CD4-positive, alpha-beta T cell treated with Interleukin-2 at 100 ng/mL for 4 hours (primary cell): ENCODE measurements at places on chromosomes 12 and 14.
A peak's percentile ranks its signal among the peaks of the same experiment; 100 is the strongest.

DNA sequence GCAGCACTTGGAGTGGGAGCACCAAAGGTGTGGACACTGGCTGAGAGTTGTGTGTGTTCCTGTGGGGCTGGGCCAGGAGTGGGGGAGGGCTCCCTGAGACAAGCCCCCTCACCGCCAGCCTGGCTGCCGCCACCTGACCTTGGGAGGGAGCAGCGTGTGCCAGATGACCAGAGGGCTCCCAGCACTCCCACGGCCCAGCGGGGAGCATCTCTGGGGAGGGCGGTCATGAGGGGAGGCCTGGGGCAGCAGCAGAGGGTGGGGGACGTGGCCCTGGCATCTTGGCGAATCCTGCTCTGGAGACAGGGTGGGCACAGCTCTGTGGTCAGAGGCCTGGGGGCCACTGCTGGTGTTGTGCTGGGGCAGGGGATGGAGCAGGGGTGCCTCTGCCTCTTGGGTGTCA lies 10.7 kb downstream of the CEP170B start:
- no peak for DNase-seq

GRCh38 chr12:64387197-64387816 lies 3.3 kb downstream of the C12orf56 start:
- no peak for DNase-seq

DNA sequence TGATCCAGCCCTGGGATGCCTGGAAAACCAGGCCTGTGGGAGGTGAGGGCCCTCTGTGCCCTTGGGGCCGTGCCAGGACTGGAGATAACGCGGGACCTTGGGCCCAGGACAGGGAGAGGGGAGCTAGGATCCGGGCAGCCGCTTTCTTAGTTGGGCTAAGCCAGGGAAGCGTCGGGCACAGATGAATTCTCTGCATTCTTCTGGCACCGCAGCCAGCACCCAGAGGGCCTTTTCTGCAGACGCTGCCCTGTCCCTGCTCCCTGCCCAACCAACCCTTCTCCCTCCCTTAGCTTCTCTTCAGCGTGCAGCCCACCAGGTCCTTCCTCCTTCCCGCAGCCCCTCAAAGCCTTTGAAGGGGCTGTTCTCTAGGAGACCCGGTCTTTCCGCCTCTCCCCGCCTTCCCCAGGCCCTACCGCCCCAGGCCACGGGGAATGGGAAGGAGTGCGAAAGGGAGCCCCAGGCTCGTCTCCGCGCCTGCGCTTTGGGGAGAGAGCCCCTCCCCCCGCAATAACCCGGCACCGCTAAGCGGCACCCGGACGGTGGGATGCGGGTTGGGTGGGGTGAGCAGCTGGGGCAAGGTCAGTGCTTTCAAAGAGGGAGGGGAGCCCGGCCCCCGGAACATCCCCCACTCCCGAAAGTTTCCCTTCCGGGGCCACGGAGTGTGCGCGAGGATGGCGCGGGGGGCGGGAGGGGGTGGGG lies 663 bp downstream of the NCKAP5L start:
- DNase-seq = peak; percentile 24

DNA sequence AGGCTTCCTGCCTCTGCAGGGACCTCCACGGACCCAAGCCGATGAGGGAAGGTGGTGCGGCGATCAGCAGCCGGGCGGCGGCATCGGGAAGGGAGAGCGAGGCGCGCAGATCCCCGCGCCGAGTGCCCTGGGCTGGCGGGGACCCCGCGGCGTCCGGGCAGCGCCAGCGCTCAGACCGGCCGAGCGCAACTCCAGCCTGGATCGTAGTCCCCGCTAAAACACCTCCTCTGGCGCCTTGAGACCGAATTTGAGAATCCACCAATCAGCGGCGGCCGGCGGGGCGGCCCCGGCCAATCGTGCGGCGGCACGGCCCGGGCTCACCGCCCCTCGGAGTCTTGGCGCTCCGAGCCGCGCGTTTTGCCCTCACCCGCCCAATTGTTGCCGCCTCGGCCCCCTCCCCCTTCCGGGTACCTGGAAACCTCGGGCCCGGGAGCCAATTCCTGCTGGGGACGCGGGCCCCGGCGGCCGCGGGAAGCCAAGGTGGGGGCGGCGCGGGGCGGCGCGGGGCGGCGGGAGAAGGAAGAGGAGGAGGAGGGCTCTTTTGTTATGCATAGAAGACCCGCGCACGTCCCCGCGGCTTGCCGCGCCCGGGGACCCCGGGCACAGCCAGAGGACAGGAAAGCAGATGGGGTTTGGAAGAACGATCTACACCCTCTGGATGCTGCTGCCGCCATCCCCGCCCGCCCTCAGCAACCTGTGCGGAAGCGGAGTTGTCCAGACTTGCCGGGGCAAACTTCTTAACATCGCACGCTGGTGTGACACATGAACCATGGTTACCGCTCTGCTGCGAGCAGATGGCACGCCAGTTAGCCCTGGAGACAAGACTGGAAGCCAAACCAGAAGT lies at the start of gene E2F7:
E2F7 (minus strand) TSS at position 209 of the 844 bp plus-strand sequence. CDS start 934 bp downstream, outside the sequence.
- DNase-seq = peak; percentile 87

DNA sequence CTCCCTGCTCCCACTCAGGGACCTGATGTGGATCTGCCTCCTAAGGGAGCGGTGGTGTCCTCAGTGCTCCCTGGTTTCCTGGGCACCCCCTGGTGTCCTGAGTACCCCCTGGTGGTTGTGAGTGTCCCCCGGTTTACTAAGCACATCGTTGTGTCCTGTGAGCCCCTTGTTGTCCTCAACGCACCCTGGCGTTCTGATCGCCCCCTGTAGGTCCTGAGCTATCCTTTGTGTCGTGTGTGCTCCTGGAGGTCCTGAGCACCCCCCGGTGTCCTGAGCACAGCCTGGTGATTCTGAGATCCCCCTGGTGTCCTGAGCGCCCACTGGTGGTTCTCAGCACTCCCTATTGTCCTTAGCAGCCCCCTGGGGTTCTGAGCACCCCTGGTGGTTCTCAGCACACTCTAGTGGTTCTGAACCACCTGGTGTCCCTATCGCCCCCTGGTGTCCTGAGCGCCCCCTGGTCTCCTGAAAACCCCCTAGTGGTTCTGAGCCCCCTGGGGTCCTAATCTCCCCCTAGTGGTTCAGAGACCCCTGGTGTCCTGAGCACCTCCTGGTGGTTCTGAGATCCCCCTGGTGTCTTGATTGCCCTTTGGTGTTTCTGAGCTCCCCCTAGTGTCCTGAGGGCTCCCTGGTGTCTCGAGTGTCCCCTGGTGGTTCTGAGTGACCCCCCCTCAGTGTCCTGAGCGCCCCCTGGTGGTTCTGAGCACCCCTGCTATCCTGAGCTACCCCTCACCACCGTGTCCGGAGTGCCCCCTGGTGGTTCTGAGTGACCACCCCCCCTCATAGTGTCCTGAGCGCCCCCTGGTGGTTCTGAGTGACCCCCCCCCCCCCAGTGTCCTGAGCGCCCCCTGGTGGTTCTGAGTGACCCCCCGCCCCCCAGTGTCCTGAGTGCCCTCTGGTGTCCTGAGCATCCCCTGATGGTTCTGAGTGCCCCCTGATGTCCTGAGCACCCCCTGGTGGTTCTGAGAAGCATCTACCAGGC lies 615.1 kb downstream of the TMEM121 start:
- DNase-seq = peak; percentile 15

DNA sequence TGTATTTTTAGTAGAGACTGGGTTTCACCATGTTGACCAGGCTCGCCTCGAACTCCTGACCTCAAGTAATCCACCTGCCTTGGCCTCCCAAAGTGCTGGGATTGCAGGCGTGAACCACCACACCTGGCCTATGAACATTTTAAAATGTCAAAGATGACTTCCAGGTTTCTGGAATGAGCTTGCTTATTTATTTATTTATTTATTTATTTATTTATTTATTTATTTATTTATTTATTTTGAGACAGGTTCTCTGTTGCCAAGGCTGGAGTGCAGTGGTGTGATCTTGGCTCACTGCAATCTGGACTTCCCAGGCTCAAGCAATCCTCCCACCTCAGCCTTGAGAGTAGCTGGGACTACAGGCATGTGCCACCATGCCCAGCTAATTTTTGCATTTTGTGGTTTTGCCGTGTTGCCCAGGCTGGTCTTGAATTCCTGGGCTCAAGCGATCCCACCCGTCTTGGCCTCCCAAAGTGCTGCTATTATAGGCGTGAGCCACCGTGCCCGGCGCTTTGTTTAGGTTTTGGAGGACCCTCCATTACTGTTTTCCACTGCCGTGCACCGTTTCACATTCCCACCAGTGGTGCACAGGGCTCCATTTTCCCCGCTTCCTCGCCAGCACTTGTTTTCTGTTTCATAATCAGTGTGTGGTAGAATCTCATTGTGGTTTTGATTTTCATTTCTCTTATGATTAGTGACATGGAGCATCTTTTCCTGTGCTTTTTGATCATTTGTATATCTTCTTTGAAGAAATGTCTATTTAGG lies 6.4 kb upstream of the CFAP251 start:
- DNase-seq = no peak
